CD4-positive, alpha-beta memory T cell (primary cell): ENCODE measurements at places on chromosomes 16 and 17. TPM values are rescaled to one million over a fixed set of nuclear protein-coding genes. Genes with fewer than 3 reads are reported as not detected.

CPNE7 gene
- 7.3 TPM for total RNA-seq

GRCh38 chr17:66915204-66915611 lies 49.3 kb upstream of the CACNG4 start:
- H3K4me1 ChIP-seq = no peaks in the 10 kb centered on the region
- H3K27ac ChIP-seq = no peak overlapping the region
- no peaks in the 10 kb centered on the region for H3K36me3 ChIP-seq
- H3K4me3 ChIP-seq = no peak overlapping the region

- H3K27me3 ChIP-seq = no peaks in the 10 kb centered on the region
- H3K4me3 ChIP-seq = no peak overlapping the region
- H3K27ac ChIP-seq = no peak overlapping the region
- no peaks in the 10 kb centered on the region for H3K4me1 ChIP-seq
- no peak for DNase-seq
These were observed 7.1 kb upstream of the CPSF4L start for GRCh38 chr17:73268582-73269328.

GRCh38 chr16:78574571-78574970 lies 475.1 kb downstream of the WWOX start:
- no peaks in the 10 kb centered on the region for H3K4me1 ChIP-seq
- H3K27ac ChIP-seq = no peak overlapping the region
- H3K4me3 ChIP-seq = no peak overlapping the region
- no peaks in the 10 kb centered on the region for H3K36me3 ChIP-seq

PGS1 gene
- 84.4 TPM for total RNA-seq

- H3K27ac ChIP-seq = no peak overlapping the region
- no peak overlapping the region for H3K4me3 ChIP-seq
- H3K4me1 ChIP-seq = no peaks in the 10 kb centered on the region
- H3K36me3 ChIP-seq = no peaks in the 10 kb centered on the region
- peak; percentile 73 for DNase-seq
These were observed 24.2 kb downstream of the KLHL36 start for GRCh38 chr16:84672276-84673202.

- H3K27me3 ChIP-seq = no peaks in the 10 kb centered on the region
- H3K4me3 ChIP-seq = no peak overlapping the region
These were observed 30.4 kb downstream of the ABCC1 start for GRCh38 chr16:15979801-15980200.

ZNF750 gene
- not detected for total RNA-seq

DNA sequence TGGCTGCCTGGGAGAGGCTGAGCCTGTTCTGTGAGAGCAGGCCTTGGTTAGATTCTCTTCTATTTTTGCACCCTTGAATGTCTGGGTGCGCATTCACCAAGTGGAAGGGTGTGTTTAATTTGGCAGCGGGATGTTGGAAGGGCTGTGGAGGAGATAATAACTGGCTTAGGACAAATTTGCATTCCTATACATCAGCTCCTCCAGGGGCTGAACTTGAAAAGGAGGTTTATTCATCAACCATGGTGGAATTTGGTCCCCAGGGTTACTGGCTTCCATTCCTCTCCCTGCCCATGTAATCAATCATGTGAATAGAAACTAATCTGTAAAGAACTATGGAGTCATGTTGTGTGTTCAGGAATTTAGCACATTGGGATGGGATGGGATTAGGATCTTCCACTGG lies 100.2 kb upstream of the FOXF1 start:
- no peak overlapping the region for H3K27ac ChIP-seq
- DNase-seq = no peak
- H3K36me3 ChIP-seq = no peaks in the 10 kb centered on the region
- H3K4me1 ChIP-seq = no peaks in the 10 kb centered on the region
- H3K27me3 ChIP-seq = no peaks in the 10 kb centered on the region
- no peak overlapping the region for H3K4me3 ChIP-seq

DNA sequence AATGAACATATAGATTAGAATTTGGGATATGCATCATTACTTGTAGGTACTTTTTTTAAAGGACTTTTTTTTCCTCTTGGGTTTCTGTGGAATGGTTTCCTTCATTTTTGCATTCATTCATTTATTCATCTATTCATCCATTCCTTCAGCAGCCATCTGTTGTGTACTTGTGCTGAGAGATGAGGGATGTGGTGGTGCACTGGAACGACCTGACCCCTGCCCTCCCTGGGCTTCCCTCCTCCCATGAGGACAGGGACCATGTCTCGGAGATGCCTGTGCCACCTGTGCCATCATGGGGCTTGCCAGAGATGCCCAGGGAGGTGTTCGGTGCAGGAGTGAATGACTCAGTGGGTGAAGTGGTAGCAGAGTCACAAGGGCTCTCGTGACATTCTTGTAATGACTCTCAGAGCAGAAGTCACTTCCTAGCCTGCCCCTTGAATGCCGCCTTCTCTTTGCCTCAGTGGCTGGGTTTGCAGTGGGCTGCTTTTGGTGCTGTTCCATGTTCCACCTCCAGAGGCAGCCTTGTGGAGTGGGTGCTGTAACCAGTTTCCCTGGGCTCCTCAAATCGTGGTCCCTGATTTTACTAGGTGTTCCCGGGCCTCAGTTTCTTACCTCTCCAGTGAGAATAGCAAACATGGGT lies 43.9 kb downstream of the CLEC16A start:
- peaks cover 33% of the 10 kb centered on the region for H3K4me1 ChIP-seq
- no peak overlapping the region for H3K4me3 ChIP-seq
- H3K36me3 ChIP-seq = no peaks in the 10 kb centered on the region
- no peaks in the 10 kb centered on the region for H3K27me3 ChIP-seq

DNA sequence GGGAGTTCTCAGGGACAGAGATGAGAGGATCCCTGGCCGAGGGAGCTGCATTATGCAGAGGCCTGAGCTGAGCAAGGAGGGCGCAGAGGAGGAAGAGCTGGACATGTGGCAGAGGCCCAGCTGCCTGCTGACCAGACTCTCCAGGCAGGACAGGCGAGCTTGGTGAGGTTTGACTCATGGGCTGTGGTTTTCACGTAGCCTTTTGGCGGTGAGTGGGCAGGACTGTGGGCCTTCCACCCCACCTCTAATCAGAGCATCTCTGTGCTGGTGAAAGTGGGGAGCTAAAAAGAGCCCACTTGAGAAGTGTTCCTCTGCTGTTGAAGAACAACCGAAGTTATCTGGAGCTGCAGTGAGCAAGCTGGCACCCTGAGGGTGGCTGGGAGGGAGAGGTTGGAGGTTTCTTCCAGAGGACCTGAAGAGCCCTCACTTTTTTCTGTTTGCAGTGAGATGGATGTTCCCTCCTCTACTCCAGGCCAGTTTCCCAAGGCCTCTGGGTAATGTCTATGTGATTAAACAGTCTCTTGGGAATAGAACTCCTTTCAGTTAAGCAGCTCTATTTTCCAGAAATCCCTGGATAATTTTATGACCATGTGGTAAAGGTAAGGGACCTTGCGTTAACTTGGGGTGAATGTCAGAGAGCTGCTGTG lies 11.9 kb downstream of the EPN2 start:
- no peak overlapping the region for H3K4me3 ChIP-seq
- DNase-seq = no peak
- H3K27me3 ChIP-seq = no peaks in the 10 kb centered on the region
- no peaks in the 10 kb centered on the region for H3K36me3 ChIP-seq
- no peak overlapping the region for H3K27ac ChIP-seq

GRCh38 chr16:12419987-12420386 lies 383.7 kb downstream of the CPPED1 start:
- H3K27me3 ChIP-seq = no peaks in the 10 kb centered on the region
- no peaks in the 10 kb centered on the region for H3K36me3 ChIP-seq
- H3K4me3 ChIP-seq = no peak overlapping the region
- H3K4me1 ChIP-seq = no peaks in the 10 kb centered on the region

- no peak overlapping the region for H3K27ac ChIP-seq
- no peak overlapping the region for H3K4me3 ChIP-seq
- H3K36me3 ChIP-seq = no peaks in the 10 kb centered on the region
- H3K4me1 ChIP-seq = no peaks in the 10 kb centered on the region
These were observed 19.8 kb upstream of the SSTR5 start for GRCh38 chr16:1052721-1053120.

DNA sequence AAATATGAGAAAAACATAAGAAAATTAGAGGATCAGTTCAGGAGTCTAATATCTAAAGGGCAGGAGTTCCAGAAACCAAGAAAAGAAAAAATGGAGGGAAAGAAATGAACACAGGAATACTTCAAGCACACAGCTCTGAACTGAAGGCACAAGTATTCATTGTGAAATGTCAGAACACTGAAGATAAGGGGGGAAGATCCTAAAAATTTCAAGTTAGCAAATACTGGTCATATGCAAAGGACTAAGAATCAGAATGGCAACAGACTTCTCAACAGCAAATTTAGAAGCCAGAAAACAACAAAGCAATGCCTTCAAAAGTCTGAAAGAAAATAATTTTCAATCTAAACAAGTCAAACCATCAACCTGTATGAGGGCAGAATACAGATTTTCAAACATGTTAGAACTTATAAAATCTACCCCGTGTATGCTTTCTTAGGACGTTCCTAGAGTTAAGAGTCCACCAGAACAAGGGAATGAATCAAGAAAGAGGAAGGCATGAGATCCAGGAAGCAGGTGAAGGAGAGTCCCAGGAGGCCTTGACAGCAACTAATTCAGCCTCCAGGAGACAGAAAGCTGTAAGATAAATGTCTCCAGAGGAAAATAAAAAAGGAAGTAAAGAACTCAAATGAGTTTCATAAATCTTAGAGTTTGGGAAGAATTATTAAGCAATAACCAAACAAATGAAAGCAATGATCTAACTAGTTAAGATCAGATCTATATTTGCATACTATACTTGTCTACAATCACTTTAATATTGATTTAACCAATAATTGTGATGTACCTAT lies 2.8 kb downstream of the BRD7 start:
- no peak for DNase-seq
- no peaks in the 10 kb centered on the region for H3K27me3 ChIP-seq
- H3K4me3 ChIP-seq = no peak overlapping the region
- peaks cover 20% of the 10 kb centered on the region for H3K36me3 ChIP-seq
- peaks cover 69% of the 10 kb centered on the region for H3K4me1 ChIP-seq

ACD gene
- 49.6 TPM for total RNA-seq

- peak; percentile 69 for DNase-seq
- H3K27me3 ChIP-seq = no peaks in the 10 kb centered on the region
- H3K36me3 ChIP-seq = no peaks in the 10 kb centered on the region
- H3K4me1 ChIP-seq = peaks cover 16% of the 10 kb centered on the region
- H3K4me3 ChIP-seq = no peak overlapping the region
- no peak overlapping the region for H3K27ac ChIP-seq
These were observed 4.6 kb upstream of the TAF15 start for GRCh38 chr17:35804658-35805192.

SRCIN1 gene
- total RNA-seq = 0.79 TPM

DNA sequence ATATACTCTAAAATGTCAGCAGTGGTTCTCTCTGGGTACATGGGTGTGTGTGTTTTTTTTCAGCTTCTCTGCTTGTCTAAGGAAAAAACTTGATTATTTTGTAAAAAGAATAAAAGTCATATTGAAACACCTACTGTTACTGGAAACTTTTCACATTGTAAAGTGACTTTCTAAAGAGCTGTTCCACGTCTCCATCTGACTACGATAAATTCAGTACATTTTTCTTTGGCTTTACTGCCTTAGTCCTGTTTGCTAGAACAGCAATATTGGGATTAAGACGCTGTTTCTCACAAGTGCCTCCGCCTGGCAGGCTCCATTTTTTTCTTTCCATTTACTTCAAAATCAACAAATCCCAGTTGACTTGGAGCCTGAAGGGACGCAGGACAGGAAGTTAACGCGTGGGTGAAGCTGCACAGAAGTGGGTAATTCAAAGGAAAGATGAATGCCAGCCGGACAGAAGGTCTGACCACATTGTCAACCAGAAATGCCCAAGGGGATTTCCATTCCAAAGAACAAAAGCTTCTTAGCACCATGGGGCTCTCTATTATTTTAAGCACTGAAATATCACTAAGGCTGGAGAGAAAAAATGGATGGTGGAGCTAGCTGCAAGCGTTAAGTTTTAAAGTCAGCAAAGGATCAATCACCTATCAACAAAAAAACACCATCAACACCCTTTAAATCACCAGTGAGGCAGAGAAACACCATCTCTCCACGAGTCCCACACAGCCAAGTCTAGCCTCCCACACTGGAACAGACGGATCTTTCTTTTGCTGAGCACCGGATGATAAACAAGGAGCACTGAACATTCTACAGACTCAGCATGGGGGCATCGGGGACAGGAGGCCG lies 8.4 kb downstream of the GLOD4 start:
- no peak overlapping the region for H3K27ac ChIP-seq
- H3K4me3 ChIP-seq = no peak overlapping the region
- peaks cover 74% of the 10 kb centered on the region for H3K36me3 ChIP-seq
- no peaks in the 10 kb centered on the region for H3K27me3 ChIP-seq
- DNase-seq = no peak

DNA sequence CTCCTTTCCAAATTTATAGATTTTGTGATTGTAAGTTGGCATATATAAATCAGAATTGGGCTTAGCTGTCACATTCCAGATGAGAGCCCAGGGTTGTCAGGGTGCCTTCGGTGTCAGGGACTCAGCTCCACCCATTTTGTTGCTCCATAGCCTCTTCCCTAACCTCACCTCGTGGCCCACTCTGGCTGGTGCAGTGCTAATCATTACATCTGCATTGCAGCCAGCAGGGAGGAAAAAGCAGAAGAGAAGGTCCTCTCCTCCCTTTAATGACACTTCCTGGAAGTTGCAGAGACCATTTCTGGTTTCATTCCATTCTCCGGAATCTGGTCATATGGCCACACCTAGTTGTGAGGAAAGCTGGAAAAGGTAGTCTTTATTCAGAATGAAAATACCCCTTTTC lies 113.3 kb downstream of the CCT6B start:
- no peak for DNase-seq
- no peaks in the 10 kb centered on the region for H3K27me3 ChIP-seq
- H3K4me3 ChIP-seq = no peak overlapping the region
- H3K27ac ChIP-seq = no peak overlapping the region
- peaks cover 26% of the 10 kb centered on the region for H3K4me1 ChIP-seq

- H3K27me3 ChIP-seq = no peaks in the 10 kb centered on the region
- no peak overlapping the region for H3K27ac ChIP-seq
- no peak overlapping the region for H3K4me3 ChIP-seq
- no peak for DNase-seq
- peaks cover 18% of the 10 kb centered on the region for H3K4me1 ChIP-seq
These were observed 16.2 kb upstream of the ASGR2 start for GRCh38 chr17:7130621-7131422.

DNA sequence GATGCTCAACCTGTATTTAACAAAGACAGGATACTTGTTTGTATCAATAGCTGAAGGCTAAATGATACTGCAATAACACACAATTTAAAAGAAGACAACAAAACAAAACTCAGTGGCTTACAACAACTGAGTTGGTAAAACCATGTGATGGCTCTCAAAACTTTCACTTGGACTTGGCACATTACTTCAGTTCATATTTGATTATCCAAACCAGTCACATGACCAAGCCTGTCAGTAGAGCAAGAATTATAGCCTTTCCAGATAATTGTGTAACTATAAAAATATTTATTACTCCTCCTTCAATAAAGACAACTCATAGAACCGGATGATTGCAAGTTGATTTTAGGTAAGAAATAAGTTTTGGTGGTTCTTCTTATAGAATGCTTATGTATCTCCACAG lies 56.8 kb downstream of the NQO1 start:
- H3K36me3 ChIP-seq = no peaks in the 10 kb centered on the region
- H3K27me3 ChIP-seq = no peaks in the 10 kb centered on the region
- no peaks in the 10 kb centered on the region for H3K4me1 ChIP-seq
- DNase-seq = no peak

ABCA6 gene
- 0.67 TPM for total RNA-seq

EXOC3L1 gene
- not detected for total RNA-seq

GRCh38 chr17:21034340-21035235 lies 8.2 kb downstream of the USP22 start:
- peak; percentile 68 for DNase-seq
- peak overlapping the region; percentile 49 for H3K27ac ChIP-seq
- no peaks in the 10 kb centered on the region for H3K36me3 ChIP-seq

ANKS4B gene
- total RNA-seq = not detected

- H3K4me1 ChIP-seq = peaks cover 28% of the 10 kb centered on the region
- no peak overlapping the region for H3K4me3 ChIP-seq
- no peaks in the 10 kb centered on the region for H3K27me3 ChIP-seq
- no peak for DNase-seq
- no peak overlapping the region for H3K27ac ChIP-seq
These were observed 2.3 kb downstream of the TGFB1I1 start for GRCh38 chr16:31474173-31474714.

IL17C gene
- total RNA-seq = 0.44 TPM
